ENCODE measurements at places on chromosomes 6 and 20.

DNA sequence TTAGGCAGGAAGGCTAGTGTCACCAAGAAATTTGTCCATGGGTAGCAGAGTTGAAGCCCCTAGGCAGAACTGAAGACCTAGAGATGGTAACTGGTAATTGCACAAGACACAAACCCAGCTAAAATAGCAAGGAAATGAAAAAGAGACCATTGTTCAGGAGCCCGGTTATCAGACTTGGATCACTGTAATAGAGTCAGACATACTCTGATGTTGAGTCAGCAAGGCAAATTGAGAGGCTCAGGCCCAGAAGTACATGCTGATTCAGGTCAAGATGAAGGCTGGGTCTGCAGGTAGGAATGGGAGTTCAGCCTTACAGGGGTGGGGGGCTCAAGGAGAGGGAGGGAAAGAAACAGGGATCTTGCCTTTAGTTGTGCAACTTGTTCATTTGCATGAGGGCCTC is 6.5 kb upstream of the TMEM242 start:
- DNase-seq = peak; percentile 37

DNA sequence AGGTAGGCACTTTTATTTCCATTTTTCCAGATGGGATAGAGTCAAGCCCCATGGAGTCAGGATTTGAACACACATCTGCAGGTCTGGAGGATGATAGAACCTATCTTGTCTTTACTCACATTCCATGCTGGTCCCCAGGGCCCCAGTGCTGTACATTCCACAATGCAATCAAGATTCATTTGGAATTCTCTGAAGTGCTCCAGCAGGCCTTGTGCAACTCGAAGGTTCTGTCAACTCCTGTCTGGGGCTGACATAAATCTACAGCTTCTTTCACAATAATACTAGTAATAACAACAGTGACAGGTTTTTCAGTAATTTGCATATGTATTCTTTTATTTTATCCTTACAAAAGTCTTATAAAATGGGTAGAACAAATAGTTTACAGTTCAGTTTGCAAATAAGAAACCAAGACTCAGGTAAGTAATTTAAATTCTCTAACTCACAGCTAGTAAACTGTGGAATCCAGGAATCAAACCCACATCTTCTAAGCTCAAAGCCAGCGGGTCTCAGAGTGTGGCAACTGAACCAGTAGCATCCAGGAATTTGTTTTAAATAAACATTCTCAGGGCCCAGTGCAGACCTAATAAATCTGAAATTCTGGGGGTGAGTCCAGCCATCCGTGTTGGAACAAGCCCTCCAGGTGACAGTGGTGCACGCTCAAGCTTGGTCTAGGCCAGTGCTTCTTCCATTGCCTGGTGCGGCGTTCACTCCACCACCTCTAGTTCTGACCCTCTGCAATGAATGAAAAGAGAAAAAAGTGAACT is 137.0 kb upstream of the TNFAIP3 start:
- DNase-seq = peak; percentile 28

- DNase-seq = no peak
These were observed 85.9 kb downstream of the FBXO5 start for GRCh38 chr6:152896923-152897322.

- no peak for DNase-seq
These were observed 8.7 kb downstream of the TFAP2D start for GRCh38 chr6:50721978-50722377.

DNA sequence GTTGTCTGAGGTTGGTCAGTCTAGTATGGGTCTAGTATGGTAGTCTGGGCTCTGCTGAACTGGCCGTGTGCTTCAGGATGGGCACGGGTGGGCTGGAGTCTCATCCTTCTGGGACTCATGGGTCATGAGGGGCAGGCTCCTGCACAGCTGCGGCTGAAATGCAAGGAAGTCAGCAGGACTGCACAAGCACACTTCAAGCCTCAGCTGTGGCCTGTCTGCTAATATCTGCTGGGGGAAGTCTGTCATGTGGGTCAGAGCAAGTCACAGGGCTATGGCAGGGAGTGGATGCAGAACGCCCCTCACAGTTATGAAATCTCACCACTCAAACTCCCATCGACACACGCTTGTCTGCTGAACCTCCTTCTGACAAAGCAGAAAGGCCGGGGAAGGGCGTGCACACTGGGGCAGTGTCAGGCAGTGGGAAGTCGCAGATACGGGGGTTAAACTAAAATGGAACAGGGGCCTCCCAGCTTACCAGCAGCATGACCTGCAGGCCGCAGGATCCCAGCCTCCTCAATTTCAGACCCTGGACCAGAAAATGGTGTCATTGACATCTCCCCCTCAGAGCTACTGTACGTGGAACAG is 229.5 kb downstream of the SMOC2 start:
- DNase-seq = no peak

DNA sequence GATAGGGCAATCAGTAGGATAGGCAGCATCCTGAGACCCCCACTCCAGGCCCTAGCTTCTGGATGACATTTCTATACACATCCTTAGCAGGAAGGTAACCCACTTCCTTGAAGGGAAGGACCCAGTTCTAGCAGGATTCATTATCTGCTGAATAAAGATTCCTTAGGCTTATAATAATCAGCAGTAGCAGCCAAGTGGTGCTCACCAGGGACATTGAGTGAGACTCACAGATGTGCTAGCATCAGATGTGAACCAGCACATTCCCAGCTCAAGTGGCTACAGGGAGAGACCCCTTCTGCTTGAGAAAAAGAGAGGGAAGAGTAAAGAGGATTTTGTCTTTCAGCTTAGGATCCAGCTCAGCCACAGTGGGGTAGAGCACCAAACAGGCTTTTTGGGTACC is 244.8 kb upstream of the UFL1 start:
- DNase-seq = no peak

- DNase-seq = no peak
These were observed 32.7 kb upstream of the SLC22A1 start for GRCh38 chr6:160088784-160089533.

GRCh38 chr20:38115896-38116295 is 49.2 kb downstream of the TGM2 start:
- no peak for DNase-seq

DNA sequence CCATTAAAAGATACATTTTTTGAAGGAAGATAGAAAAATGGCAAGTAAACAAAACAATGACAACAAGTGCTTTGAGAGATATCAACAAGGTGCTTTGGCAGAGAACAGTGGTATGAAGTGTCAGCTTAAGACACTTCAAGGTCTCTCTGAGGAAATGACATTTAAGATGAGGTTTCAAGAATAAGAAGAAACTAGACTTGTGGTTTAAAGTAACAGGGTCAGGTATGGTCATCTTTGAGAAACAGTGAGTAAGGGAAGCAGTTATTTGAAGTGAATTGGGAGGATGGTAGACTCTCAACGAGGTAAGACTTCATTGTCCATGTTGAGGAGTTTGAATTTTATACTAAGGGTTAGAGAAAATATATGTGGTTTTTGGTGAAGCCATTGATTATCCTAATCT is 77.8 kb downstream of the SYCP2L start:
- no peak for DNase-seq

GRCh38 chr20:38970302-38970701 is 8.2 kb downstream of the DHX35 start:
- peak; percentile 89 for DNase-seq

DNA sequence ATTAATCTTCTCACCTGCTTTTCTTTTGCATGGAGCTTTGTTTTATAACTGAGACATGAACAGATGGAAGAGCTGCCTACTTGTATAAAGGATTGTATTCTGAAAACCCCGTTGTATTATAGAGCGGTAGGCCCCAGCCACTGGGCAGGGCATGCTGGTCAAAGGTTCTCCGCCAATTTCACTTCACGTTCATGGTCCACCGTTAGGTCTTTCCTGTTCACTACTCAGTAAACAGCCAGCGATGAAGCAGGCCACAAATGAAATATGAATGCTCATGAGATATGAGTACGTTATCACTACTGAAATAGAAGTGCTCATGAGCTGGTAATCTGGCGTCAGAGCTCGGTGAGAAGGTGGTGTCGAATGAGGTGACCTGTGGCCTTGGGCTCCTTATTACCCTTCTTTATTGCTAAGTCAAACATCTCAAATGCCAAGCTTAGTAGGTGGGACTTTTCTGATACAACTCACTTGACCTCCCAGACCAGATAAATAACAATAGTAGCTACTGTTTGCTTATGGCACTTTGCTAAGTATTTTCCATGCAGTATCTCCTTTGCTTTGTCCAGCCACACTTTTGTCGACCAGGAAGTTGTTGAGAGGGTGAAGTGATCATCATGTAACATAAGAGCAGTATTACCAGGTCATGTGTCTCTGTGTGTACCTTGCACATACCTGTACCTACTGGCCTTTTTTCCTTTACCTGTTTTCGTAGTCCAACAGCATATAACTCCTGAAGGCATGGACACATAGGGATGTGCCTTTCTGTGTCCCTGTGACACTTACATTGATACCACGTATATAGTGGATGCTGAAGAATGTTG is 16.7 kb downstream of the EDN3 start:
- DNase-seq = no peak

All from HFFc6 (cell line).